Activated CD4-positive, alpha-beta T cell treated with anti-CD3 and anti-CD28 coated beads, Interleukin-2, amount 50 U/mL, for 16 hours (primary cell): ENCODE measurements at places on chromosomes 5 and 9.

GRCh38 chr5:176429972-176430371, 13.6 kb upstream of the CLTB start:
- DNase-seq: no peak

GRCh38 chr5:115098041-115098702, 71.5 kb downstream of the TRIM36 start:
- DNase-seq: peak; percentile 52

DNA sequence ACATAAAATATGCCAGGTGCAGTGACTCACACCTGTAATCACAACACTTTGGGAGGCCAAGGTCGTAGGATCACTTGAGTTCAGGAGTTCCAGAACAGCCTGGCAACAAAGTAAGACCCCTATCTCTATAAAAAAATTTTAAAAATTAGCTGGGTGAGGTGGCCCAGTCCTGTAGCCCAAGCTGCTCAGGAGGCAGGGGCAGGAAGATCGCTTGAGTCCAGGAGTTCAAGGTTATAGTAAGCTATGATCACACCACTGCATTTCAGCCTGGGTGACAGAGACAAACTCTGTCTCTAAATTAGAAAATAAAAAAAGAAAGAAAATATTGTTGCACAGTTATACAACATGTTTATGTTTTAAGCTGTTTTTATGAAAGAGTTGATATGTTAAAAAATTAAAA, 6.8 kb downstream of the CENPK start:
- DNase-seq: no peak

DNA sequence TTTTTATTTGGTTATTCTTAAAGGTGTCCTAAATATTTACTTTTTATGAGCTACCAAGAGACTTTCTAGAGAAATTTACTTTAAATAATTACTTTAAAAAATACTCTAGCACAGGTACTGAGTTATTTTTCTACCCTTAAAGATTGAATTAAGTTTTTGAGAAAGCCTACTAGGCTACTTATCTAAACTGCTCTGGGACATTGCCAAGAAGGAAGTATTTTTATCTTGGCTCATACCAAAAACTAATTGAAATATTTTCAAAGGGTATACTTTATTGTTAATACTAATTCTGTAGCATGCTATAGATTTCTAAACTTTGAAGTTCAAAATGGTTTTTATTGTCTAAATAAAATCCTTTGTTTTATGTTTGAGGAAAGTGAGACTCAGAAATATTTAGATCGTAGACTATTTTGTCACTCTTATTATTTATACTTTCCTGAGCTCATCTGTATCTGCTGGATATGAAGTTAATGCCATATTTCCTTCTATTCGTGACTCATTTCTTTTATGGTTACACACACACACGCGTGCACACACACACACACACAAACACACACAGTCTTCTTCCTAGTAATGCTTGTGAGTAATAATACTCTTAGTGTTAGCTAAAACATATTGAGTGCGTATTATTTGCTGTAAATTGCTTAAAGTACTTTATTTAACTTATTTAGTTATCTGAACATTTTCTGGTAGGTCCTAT, 89.5 kb downstream of the MAN2A1 start:
- no peak for DNase-seq

- DNase-seq: no peak
These were observed 57.6 kb downstream of the ANKRD55 start for GRCh38 chr5:56175488-56175887.

GRCh38 chr5:111548348-111548950, 36.1 kb upstream of the STARD4 start:
- DNase-seq: no peak

DNA sequence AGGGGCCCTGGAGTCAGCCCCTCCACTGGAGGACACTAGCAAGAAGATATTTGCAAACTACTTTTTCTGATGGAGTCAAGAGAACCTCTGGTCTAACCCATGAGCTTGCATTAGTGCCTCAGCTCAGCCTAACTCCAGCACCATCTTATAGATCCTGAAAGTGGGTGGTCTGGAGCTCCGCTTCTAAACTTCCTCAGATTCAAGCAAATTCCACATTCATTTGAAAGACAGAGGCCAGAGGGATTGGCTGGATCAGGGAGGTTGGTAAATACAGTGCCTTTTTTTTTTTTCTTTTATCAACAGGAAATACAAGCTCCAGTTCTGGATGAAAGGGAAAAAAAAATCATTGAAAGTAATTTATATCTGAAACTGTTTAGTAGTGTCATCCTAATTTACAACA, 99.9 kb downstream of the ENC1 start:
- DNase-seq: no peak

DNA sequence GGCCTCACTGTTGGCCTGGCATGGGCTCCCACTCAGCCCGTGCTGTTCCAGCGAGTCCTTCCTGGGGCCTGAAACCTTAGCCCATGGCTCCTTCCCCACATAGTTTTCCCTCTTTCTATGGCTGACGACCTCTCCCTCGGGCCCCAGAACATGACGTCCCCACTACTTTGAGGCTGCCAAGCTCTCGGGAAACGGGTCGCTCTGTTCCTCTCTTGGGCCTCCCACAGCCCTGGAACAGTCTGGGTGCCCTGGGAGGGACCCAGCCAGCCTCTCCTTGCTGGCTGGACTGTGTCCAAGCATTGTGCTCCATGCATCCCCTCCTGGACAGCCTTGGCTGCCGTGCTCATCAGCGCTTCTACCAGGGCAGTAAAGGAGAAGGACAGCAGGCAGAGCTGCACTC, 118.3 kb downstream of the SYK start:
- DNase-seq: no peak

- DNase-seq: no peak
These were observed 82.1 kb upstream of the MOCS2 start for GRCh38 chr5:53191548-53192165.

DNA sequence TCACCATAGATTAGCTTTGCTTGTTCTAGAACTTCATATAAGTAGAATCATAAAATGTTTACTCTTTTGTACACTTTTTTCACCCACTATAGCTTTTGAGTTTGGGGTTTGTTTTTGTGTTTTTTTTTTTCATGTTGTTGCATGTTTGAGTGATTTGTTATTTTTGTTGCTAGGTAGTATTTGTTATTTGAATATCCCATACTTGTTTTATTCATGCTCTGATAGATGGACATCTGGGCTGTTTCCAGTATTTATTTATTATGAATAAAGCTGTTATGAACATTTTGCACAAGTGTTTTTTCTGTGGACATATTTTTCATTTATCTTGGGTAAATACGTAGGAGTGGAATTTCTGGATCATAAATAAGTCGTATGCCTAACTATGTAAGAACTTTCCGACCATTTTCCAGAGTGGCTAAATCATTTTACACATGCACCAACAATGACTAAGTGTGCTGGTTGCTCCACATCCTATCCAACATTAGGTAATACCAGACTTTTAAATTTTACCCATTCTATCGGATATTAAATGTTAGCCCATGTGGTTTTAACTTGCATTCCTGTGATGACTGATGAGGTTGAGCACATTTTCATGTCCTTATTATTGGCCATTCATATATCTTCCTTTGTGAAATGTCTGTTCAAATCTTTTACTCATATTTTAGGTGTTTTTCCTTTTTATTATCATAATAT, 69.1 kb upstream of the NR4A3 start:
- DNase-seq: no peak

- DNase-seq: peak; percentile 5
These were observed 184.6 kb downstream of the TLE4 start for GRCh38 chr9:79756414-79756813.

- DNase-seq: no peak
These were observed 175.7 kb downstream of the SAXO1 start for GRCh38 chr9:18857334-18857733.

DNA sequence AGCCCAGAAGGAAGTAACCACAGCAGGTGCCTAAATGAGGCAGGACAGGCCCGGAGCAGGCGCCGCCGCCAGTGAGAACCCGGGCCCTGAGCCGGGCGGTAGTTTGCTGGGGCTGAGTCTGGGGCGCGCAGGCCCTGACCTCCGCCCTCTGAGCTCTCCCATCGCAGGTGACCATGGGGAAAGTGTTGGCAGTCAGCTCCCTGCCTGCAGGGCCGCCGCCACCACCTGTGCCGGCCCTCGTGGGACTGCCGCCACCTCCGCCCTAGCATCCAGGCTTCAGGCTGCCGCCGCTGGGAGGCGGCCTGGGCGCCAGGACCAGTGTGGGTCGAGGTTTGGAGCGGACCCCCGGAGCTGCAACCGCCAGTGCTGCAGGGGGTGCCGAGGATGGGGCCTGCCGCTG, 61.1 kb downstream of the TARS1 start:
- DNase-seq: no peak

GRCh38 chr5:172178991-172179989, 8.7 kb downstream of the STK10 start:
- DNase-seq: peak; percentile 80

DNA sequence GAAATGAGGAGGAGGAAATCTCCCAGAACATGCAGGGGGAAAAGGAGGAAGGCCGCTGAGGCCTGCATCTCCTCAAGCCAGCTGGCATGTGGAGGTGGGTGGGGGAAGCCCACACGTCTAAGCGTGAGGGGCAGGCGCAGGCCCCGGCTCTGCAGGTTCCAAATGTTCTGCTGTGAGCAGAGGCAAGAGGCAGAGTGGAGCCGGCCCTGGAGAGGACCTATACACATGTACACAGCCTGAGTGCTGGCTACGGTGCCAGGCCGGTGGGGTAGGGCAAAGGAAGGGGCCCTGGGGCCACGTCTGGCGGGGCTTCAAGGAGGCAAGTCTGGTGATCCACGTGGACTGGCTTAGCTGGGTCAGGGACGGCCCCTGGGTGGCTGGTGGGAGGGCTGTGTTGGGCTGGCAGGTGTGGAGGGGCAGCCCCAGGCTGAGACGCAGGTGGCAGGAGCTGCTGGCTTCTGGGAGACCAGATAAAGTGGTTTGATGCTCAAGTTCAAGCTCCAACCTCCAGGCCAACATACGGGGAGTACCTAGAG, 26.4 kb downstream of the LPCAT1 start:
- no peak for DNase-seq

DNA sequence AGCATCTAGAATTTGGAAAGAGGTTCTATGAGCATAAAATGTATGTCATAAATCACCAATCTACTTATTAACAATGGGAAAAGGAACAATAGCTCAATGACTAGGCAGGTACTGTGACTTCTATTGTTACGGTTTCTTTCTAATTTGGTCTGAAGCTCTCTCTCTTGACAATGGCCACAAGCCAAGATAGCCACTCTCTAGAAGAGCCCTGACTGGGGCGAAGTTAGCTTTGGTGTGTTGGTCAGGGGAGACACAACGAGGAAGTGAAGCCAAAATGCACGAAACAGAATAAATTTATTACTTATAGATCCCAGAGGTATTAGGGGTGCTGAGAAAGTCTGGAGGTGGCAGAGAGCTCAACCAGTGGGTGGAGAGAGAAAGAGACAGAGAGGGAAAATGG, 9.4 kb upstream of the RAD23B start:
- no peak for DNase-seq

DNA sequence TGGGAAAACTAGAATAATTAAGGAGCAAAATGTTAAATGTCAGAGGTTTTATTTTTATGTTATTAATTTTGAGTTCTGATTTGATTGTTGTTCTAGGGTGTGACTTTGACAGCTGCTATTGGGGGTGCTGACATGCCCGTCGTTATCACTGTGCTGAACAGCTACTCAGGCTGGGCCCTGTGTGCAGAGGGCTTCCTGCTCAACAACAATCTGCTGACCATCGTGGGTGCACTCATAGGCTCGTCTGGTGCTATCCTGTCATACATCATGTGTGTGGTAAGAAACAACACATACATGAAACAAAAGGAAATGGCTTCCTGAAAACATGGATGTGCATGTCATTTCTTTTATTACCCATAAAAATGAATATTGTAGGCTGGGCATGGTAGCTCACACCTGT, 56.1 kb downstream of the NNT start:
- DNase-seq: no peak

GRCh38 chr9:129495620-129496472, 125.1 kb downstream of the C9orf50 start:
- DNase-seq: peak; percentile 87

DNA sequence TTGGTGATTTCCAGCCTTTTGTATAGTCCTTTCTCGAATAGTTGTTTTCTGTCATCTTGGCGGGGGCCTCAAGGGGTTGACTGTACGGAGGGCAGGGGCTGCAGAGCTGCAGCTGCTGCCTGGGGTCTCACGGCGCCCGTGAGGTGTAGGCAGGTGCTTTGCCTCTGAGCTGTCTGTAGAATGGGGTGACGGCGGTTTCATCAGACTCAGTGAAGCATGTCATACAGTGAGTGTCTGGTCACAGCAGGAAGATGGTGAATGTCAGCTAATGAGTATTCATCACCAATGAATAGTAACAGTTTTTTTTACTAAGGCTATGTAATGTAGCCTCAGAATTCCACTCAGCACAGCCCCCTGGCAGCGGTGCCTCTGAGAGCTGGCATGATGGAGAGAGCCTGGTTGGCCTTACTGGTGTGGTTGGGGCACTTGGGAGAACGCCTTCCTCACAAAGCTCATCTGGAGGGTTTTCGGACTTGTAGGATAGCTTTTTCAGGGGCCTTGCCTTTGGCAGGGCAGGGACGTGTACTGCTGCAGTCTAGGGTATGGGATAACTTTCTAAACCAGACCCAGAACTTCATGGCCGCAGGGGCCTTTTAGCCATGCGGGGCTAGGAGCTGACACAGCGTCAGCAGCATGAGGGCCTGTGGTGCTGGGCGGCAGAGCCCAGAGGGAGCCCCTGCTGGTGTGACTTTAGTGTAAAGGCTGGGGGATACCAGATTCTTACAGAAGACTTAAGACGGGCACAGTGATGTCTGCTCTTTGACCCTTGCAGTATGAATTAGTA, 15.0 kb downstream of the TENT4A start:
- no peak for DNase-seq

DNA sequence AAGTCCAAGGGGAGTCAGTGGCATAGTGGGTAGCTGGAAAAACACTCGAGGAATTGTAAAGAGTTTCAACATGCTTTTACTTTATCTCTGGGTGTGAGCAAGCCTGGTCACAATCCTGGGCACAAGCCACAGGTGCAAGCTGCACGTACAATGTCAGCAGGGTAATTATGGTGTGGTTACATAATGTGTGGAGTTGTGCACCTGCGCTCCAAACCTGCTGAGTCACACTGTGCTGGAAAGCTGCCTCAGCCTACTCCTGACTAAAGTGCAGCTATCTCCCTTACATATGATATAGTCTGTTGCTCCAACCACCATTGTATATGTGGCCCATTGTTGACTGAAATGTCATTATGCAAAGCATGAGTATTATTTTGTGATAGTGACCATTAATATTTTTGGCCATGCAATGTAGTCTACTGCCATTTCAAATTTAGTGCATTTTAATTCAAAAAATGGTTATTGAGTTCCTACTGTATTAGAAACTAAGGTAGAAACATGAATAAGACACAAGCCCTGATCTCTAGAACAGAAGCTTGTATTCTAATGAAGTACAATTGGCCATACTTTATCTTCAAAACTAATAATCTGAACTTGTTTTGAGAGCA, 160.9 kb upstream of the SLC30A5 start:
- no peak for DNase-seq
